ENCODE measurements at places on chromosomes 16 and 17.

DNA sequence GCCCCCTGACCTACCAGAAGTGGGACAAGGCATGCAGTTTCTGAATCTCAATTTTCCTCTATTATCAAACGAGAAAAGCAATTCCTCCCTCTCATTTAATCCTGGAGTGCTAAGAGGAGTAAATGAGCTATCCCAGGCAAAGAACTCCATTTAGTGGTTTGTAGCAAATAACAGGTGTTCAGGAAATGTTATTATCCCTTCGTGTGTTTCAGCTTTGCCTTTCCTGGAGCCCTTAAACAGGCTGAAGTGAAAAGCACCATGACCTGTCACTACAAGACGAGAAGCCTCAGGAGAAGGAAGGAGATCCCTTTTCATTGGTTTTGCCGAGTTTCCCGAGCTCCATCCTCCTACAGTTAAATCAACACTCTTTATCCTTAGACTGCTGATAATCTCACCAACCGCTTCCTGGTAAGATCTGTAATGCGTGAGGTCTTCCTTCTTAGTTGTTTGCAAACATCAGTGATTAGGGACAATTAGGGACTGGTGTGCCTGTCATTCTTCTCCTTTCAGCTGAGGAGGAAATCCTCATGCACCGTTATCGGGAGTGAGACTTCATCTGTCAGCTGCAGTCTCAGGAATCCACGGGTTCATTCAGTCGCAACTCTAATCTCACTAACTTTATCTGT, 30.8 kb upstream of the MYOCD start:
- DNase-seq: peak; percentile 35

GRCh38 chr16:76370344-76370743, 93.1 kb downstream of the CNTNAP4 start:
- no peak for DNase-seq

DNA sequence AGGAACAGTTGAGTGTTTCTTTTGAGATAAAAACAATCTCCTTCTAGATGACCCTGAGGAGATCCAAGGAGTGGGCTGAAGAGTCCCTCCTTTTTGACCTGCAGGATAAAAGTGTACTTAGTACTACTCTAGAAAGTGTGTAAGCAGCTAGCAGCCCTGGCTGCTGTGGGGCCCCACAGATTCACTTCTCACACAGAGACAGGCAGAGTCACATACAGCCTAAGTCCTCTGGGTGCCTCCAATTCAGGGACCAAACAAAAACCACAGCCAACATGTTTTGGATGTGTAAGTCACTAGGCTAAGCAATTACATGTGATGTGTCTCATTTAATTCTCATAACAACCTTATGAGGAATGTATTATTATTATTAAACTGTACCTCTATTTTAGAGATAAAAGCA, 97.1 kb downstream of the TMEM100 start:
- DNase-seq: no peak

DNA sequence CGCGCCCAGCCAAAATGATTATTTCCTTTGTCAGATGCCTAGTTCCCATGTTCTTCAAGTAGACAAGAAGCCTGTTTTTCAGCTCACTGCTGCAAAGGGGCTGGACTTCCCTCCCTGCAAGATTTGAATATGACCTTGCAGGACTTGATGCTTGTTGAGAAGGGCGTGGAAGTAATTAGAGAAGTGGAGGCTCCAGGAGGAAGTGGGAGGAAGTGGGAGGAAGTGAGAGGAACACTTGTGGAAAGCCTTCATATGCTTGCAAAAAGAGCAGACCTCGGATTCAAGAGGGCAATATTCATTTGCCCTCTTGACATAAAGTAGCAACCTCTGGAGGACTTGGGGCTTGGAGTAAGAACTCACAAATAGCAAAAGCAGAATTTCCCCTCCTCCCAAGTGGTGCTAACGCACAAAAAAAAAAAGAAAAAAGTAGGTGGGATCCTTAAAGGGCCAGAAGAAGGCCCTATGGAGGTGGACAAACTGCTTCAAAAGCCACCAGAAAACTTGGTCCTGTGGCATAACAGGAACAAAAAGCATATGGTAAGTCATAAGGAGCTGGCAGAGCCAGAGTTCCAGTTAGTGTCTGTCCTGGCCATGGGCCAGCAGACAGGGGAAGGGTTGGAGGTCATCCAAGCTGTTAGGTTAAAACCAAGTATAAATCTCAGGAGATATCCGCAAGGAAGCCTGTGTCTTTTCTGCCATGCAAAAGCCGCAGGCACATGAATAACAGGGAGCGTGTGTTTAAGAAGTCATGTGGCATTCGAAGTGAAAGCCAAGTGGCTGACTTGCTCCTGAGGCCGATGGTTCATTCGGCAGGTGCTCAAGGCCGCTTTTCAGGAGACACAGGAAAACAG, 20.6 kb upstream of the PRKAR1A start:
- no peak for DNase-seq

DNA sequence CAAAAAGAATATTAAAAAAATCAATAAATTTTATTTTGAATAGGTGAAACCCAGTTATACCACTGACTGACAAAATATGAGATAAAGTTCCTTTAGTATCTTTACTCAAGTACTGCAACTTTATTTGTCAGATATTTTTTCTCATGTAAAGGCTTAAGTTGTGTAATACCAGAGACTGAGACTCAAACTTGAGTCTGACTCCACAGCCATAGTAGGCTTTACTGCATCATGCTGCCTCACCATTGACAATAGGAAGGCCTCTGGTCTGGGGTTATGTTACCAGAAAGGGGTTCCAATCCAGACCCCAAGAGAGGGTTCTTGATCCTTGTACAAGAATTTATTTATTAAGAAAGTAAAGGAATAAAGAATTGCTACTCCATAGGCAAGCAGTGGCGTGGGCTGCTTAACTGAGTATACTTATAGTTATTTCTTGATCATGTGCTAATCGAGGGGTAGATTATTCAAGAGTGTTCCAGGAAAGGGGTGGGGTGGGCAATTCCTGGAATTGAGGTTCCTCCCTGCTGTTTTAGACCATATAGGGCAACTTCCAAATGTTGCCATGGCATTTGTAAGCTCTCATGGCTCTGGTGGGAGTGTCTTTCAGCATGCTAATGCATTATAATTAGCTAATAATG, 187.4 kb upstream of the WSB1 start:
- no peak for DNase-seq

- DNase-seq: no peak
Measured at GRCh38 chr17:7932483-7932891, 481 bp downstream of the CNTROB start.

DNA sequence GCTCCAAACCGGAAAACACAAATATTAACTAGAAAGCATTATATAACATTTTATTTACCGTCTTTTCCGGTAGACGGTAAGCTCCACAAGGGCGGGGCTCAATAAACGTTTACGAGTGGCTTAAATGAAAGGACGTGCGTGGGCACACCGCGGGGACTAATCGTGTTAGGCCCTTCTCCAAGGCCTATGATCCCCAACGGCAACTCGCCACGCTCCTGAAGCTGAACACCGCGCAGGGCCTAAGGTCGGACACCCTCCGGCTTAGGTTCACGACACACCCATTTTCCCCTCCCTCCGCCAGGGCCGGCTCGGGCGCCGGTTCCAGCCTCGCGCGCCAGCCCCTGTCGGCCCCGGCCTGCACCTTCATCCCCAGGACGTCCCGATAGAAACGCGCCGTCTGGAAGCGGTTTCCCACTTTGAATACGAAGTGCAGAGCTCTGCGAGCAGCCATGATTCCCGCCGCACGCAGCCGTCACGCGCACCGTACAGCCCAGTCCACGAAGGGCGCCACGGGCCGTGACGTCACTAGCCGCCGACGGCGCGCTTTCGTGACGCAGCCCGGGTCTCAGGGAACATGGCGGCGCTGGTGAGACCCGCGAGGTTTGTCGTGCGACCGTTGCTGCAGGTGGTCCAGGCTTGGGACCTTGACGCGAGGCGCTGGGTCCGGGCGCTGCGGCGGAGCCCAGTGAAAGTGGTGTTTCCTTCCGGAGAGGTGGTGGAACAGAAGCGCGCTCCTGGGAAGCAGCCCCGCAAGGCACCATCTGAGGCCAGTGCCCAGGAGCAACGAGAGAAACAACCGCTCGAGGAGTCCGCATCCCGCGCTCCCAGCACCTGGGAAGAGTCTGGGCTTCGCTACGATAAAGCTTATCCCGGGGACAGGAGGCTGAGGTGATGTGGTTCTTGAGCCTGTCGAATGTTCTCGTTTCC, at the start of the genes GLOD4 and MRM3:
GLOD4 (minus strand) TSS at position 476 of the 927 bp plus-strand sequence; CDS start at position 451, 25 bp downstream.
MRM3 (plus strand) TSS at position 549 of the 927 bp plus-strand sequence; CDS start at position 575, 26 bp downstream.
- peak; percentile 97 for DNase-seq

- DNase-seq: peak; percentile 68
Measured at GRCh38 chr16:73399486-73399885, 351.6 kb upstream of the ZFHX3 start.

DNA sequence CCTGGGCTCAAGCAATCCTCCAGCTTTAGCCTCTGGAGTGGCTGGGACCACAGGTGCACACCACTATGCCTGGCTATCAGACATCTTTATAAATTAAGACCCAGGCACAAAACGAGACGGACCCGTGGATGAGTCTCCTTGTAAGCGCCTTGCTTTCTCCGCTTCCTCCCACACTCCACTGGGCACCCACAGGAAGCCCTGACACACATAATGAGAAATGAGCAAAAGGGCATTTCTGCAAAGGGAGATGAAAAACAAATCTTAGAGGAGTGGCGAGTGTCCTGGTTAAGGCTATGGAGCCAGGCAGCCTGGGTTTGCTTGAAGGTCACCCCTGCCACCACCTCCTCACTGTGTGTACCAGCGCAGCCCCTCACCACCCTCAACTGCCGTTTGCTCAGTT, 56.3 kb downstream of the XYLT1 start:
- no peak for DNase-seq

DNA sequence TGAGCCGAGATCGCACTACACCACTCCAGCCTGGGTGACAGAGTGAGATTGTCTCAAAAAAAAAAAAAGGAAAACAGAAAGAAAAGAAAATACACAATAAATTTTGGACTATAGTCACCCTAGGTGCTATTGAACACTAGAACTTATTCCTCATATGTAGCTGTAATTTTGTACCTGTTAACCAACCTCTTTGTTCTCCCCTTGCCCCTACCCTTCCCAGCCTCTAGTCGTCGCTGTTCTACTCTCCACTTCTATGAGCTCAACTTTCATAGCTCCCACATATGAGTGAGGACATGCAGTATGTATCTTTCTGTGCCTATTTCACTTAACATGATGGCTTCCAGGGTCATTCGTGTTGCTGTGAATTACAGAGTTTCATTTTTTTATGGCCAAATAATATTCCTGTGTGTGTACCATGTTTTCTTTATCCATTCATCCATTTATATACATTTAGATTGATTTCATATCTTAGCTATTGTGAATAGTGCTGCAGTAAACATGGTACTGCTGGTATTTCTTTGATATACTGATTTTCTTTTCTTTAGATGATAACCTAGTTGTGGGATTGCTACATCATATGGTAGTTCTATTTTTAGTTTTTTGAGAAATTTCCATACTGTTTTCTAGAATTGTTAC, 28.3 kb downstream of the VPS35L start:
- peak; percentile 78 for DNase-seq

GRCh38 chr16:85002608-85003007, 8.7 kb downstream of the ZDHHC7 start:
- peak; percentile 32 for DNase-seq

DNA sequence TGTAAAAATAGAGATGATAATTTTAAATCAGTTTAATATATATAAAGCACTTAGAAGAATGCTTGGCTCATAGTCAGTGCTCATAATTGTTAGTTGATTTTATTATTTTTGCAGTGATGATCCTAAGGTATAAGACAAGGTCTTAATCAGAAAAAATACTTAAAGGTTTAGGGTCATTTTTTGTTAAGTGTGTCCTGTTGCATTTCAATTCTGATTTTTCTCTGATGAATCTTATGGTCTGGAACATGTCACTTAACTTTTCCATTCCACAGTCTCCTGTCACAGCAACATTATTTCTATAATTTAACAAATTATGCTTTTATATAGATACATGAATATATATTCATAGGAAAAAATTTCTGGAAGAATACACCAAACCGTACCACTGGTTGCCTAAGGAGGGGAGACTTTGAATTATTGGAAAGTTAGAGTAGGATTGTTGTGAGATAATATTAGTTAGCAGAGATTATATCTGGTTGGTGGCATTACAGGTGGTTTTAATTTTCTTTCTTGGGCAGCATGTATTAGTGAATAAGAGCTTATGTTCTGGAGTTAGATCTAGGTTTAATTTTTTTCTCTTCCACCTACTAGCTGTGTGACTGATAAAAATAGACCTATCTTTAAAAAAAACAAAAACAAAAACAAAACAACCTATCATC, 188.7 kb downstream of the TANC2 start:
- no peak for DNase-seq

- peak; percentile 89 for DNase-seq
Measured at GRCh38 chr17:1078831-1079561, 82.1 kb downstream of the TIMM22 start.

DNA sequence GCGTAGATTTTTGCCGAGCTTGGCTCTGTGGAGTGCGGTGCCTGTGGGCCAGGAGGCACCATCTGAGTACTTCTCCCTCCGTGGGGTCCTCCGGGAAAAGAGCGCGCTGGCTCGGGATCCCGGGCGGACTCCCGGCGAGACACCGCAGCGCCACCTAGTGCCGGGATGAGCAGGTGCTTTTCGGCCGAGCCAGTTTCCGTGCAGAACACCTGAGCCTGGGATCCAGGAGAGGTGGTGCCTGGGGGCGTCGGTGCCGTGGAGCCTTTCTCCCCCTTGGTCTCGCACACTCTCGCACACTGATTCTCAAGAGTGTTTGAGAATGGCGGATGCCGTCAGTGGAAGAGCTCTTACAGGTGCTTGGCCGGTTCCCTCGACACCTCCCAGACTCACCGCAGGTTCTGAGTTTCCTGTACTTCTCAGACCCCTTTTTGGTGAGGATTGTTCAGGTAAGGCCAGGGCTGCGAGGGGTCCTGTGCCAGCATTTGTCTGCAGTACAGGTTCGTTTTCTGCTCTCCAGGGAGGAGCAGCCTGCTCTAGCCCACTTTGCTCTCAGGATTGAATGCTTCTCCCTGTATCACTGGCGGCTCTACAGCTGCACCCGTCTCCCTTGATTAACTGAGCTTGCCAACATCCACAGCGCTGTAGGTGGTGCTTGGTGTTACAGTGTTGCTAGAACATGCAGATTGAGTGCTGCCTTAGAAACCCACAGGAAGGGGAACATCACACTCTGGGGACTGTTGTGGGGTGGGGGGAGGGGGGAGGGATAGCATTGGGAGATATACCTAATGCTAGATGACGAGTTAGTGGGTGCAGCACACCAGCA, 23.3 kb downstream of the TBCD start:
- DNase-seq: peak; percentile 75

GRCh38 chr17:11916091-11916490, 81.2 kb downstream of the ZNF18 start:
- no peak for DNase-seq

GRCh38 chr16:81457326-81458133, 12.9 kb downstream of the CMIP start:
- no peak for DNase-seq

- DNase-seq: no peak
Measured at GRCh38 chr16:27738596-27738995, 188.7 kb downstream of the KATNIP start.

Measured in eye (tissue), 1 donor.